ENCODE measurements at places on chromosomes 5 and 9.

GRCh38 chr5:98144116-98144515, 629.3 kb upstream of the RGMB start:
- no peak for DNase-seq

DNA sequence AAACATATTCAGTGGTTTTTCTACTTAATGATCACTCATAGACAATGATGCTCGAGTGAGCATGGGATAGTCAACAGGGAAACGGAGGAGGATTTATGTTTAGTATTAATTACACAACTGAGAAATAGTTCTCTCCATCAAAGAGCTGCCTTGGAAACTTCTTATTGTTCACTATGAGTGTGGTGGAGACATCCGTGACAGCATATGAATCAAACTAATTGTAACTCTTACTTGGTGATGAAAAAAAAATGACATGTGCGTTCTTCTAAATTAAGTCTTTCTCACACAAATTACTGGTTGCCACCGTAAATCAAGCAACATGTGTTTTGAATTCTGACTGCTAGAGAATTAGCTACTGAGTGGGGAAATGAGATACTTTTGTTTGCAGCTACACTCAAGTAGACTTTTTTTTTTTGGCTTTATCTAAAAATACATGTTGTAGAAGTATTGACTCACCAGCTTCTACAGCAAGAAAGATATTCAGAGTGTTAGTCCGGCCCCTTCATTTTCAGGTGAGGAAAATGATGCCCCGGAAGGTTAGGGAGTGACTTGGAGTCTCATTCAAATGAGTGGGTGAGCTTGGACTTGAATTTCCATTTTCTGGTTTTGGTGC, 179.4 kb downstream of the CFAP90 start:
- DNase-seq: no peak

- peak; percentile 72 for DNase-seq
These were observed at the start of gene FGF18 for GRCh38 chr5:171418982-171419687. Gene FGF18 (plus strand): TSS chr5:171419647. CDS start chr5:171420200, 553 bp downstream.

DNA sequence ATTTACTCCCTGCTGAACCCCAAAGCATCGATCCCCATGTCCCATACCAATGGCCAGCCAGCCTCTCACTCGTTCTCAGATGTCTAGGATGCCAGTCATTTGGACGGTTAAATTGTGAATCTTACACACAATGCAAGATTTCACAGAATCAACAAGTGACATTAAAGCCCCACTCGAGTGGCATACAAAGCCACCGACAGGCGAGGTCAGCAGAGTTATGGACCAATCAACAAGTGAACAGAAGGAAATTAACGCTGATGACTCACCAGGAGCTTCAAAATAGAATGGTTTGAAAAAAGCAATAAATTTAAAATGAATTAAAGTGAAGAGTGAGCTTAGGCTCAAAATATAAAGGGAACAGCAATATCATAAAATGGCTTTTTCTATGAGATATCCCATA, 8.2 kb upstream of the RUFY1 start:
- DNase-seq: no peak

DNA sequence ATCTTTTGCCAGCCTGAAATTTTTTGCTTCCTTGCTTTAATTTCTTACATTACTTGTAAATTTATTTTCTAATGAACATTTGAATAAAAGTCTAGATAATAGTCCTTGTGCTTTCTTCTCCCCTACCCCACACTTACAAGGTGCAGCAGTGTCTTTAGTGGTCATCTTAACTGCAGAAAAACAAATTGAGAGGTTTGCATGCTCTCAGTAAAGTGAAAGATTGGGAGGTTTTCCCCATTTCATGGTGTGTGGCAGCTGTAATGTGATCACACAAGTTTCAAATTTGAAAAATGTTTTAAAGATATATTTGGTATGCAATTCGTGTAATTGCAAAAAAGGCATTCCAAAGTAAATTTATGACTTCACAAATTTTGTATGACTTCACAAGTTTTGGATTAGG, 14.7 kb downstream of the APC start:
- DNase-seq: no peak

DNA sequence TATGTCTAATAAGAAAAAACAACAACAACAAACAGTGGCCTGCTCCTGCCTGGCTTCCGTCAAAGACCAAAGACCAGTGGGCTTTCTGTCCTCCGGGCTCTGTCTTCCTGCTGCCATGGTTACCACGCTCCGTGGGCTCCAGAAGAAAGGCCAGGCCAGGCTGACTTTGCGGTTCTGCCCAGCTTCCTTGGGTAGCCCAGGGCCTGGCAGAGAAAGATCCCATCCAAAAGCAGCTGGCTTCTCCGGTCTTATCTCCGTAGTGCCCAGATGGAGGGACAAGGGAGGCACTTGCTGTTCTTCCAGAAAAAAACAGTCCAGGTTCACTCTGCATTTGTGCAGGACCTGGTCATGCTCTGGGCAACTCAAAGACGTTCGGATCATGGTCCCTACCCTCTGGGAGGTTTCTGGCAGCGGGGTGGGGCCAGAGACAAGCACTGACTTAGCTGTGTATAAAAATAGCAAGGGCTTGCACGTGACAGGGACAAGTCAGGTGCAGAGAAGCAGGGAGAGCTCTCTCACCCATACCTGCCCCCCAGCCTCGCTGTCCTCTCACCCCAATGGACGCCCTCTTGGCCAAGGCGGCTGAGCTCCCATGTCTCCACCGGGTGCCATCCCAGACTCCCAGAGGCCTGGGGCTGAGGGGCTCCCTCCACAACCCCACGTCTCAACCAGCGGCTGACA, 212.2 kb downstream of the C9orf50 start:
- no peak for DNase-seq
